ENCODE measurements at places on chromosomes 7 and 10.

GRCh38 chr10:57654856-57655255, 612.8 kb downstream of the IPMK start:
- DNase-seq, result no peak

DNA sequence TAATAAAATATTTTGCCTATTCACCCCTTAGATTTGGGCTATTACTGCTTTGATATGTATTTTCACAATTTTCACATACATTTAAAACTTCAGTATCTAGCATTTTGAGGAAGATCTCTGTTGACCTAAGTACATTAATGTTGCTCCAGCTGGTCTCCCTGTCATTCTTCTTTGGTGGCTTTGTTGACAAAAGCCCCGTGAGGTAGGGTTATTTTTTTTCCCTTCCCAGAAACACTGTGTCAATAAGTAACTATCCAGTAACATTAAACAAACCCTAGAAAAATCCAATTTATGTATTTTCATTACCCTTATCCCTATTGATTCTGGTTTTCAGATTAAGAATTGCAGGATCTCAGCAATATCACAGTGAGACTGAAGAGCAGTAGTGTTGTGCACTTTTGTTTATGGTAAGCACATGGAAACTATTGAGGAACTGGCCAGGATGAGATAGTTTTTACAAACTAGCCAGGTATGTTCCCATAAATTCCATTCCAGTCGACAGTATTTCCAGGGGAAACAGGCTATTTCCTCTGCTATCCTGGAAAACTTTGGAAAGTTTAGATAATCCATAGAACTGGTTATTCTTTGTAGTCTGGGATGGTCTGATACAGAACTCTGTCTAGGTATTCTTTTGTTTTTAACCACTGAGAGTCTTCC, 198.2 kb downstream of the PON1 start:
- no peak for DNase-seq

- DNase-seq, result no peak
These were observed 844.4 kb downstream of the GATA3 start for GRCh38 chr10:8898745-8899330.

- no peak for DNase-seq
These were observed 13.9 kb upstream of the TBRG4 start for GRCh38 chr7:45125193-45125904.

DNA sequence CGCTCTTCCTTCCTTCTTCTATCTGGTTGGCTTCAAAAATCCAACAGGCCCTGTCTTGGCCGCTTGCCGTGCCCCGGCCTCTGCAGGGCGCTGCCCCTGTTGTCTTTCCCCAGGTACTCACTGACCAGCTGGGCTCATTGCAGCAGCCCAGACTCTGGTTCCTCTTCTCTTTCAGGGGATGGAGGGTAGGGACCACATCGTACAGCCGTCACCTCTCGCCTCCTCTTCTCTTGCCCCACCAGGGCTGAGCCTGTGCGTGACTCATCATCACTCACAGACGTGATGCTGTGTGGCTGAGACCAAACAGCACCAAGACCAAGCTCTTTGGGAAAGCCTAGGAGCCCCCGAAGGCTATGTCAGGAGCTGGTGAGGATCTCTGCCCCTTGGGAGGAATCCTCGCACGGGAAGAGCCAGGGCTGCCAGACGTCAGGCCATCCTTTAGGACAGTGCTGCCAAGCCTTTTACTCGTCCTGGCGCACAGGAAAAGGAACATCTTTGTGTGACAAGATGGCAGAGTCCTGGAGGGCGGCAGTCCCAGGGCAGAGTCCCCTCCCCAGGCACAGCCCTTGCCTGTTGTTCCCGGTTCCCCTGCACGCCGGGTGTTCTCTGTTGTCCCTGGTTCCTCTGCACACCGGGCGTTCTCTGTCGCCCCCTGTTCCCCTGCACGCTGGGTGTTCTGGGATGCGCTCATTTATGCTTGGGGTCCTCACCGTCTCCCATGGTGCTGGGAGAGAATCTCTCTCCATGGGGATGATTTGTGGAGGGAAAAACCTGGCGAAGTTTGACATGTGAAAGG, 188.5 kb upstream of the SHH start:
- DNase-seq, result no peak

- no peak for DNase-seq
These were observed 92.6 kb downstream of the LRRC4 start for GRCh38 chr7:127938588-127938987.

DNA sequence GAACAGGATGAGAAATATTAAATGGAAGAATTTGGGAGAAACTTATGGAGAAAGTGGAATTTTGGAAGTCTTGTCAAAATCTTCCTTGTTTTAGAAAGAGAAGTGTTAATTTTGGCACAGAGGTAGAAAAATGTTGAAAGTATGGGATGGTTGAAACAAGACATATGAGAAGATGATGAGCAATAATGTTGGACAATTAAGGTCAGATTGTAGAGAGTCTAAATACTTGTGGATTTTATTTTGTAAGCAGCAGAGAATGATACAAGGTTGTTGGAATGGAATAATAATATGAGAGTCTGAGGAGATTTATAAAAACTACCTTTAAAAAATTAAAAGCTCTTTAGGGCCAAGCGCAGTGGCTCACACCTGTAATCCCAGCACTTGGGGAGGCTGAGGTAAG, 34.6 kb downstream of the PHTF2 start:
- DNase-seq, result no peak

- DNase-seq, result no peak
These were observed 45.5 kb downstream of the CAMK2B start for GRCh38 chr7:44279731-44280505.

GRCh38 chr10:104925232-104925851, 284.3 kb downstream of the SORCS3 start:
- no peak for DNase-seq

DNA sequence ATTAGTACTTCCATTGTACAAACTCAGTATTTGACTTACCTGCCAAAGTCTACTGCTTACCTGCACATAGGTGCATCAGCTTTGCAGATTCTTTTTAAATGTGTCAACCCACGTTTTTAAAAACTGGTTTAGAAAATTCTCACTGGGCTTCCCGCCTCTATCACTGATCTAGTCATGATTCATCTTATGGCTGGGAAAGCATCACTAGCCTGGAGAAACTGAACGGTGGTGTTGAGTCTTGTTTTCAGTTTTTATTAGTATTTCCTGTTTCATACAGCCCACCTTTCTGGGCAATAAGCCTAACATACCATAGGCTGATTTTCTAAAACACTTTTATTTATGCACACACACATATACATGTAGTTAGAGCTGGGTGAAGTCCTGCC, 19.7 kb downstream of the DOCK1 start:
- DNase-seq, result no peak

DNA sequence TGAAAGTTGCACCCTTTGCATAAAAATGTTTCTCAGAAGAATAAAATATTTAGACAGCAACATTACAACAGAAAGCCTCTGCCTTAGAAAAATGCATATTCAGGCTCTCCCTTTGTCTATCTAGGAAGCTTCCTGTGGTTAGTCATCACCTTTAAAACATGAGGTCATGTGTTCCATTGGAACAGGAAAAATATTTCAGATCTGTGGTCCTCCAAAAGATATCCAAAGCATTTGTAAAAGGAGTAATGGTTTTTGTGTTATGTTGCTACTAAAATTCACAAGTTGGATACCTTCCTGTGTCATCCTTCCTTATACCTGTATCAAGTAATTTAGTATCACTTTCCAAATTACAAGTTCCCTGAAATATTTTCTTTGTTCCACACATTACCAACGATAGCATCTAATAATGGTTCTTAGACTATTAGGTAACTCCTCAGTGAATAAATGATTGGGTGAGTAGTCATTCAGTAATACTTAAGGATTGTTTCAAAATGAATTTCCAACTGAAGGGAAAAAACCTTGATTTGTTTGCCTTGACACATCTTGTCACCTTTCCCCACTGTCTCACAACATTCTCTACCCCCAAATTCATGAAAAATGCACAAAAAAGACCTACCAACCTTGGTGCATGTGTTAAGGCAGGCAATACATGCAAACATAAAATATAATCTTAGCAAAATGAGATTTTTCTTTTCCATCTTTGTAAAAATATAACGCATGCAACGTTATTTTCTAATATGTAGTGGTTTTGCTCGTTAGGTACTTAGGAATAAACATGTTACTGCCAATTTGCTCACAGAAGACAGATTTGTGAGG, 19.7 kb upstream of the RHOBTB1 start:
- no peak for DNase-seq

- no peak for DNase-seq
These were observed 35.1 kb upstream of the GRID1 start for GRCh38 chr10:86401588-86402282.

- no peak for DNase-seq
These were observed 100.6 kb downstream of the EEPD1 start for GRCh38 chr7:36253699-36254098.

GRCh38 chr7:116364469-116364868, 135.1 kb upstream of the CAV2 start:
- DNase-seq, result no peak

DNA sequence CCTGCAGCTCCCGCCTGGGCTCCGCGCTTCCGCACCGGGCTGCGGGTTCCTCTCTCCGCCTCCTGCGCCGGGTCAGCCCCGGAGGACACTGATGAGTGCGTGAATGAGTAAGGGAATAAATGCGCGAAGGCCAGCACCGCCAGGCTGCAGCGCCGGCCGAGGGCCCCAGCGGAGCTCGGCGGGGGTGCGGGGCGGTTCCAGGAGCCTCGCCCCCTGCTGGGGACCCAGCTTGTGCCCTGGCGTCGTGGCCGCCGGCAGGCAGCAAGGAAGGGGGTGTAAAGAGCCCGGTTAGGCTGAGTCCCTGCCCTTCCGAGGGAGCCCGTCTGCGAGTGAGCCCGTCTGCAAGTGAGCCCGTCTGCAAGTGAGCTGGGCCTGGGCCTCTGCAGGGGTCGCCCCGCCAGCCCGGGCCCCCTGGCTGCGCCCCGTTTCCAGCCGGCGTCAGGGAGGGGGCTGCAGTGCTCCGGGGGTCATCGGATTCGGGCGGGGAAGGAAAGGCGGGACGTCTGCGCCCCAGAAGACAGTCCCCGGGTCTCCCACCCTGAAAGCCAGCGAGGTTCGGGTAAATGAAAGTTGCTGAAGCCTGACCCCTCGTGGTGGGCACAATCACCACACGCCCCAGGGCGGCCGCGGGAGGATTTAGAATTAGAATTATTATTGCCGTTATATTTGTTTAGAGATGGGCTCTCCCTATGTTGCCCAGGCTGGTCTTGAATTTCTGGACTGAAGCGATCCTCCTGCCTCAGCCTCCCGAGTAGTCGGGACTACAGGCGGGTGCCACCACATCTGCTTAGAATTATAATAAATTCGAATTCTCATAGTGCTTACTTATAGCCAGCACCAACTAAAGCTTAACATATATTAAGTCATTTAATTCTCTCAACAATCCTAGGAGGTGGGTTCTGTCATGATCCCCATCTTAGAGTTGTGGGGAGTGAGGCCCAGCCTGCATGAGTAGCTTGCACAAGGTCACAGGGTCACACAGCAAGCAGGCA, 8.6 kb upstream of the CRYGN start:
- DNase-seq, result peak; percentile 54

- no peak for DNase-seq
These were observed 162.2 kb upstream of the BMPER start for GRCh38 chr7:33742999-33743587.

DNA sequence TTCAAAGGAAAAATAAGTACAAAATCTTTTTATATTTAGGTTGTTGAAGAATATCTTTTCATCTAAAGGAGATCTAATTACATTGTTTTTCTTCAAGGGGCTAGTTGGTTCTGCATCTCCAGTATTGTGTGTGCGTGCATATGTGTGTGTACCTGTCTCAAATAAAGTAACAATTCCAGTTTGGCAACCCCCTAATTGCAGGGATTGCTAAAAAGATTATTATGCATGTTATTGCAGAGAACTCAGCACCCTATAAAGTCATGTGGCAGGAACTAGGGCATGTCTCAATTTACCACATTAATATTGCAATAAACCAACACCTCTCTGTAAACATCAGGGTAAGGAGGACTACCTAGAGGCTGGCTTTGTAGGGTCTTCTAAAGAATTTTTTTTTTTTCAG, 37.0 kb downstream of the MRPS33 start:
- DNase-seq, result no peak

- no peak for DNase-seq
These were observed at the start of gene STEAP4 for GRCh38 chr7:88306590-88307048. Gene STEAP4 (minus strand): TSS chr7:88306894. CDS start chr7:88284269, 22,625 bp downstream.

DNA sequence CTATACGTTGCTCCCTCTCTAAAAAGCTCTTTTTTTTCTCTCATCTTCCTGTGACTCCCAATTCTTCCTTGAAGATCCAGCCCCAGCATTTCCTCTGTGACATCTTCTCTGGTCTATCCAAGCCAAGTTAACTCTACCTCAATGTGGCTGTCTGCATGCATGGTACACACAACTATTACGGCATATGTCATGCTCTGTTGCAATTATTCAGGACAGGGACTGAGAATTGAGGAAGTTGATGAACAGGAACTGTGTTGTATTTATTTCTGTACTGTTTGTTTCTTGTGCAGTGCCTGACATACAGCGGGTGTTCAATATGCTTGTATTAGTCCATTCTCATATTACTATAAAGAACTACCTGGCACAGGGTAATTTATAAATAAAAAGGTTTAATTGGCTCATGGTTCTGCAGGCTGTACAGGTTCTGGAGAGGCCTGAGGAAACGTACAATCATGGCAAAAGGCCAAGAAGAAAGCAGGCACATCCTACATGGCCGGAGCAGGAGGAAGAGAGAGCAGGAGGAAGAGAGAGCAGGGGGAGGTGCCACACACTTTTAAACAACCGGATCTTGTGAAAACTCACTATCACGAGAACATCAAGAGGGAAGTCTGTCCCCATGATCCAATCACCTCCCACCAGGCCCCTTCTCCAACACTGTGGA, 6.3 kb downstream of the TRPV5 start:
- DNase-seq, result no peak

DNA sequence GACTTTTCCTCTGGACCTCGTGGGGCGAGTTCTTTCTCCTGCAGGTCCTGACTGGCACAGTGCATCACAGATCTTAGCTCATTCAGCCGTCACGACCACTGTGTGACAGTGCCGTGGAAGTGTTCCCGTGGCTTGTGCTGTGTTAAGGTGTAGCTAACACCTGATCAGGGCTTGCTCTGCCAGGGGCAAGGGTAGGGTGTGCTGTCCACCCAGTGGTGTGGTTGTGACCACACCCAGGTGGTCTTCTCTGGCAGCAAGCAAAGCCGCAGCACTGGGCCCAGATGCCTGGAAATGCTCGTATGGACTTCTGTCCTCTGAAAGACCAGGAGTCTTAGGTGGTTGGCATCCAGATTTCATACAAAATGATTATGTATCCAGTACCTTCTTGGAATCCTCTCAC, 86.2 kb downstream of the GLRX3 start:
- no peak for DNase-seq

GRCh38 chr7:73977619-73978618, 50.1 kb upstream of the ELN start:
- DNase-seq, result no peak

GRCh38 chr7:130490888-130491804, 739 bp upstream of the MEST start:
- no peak for DNase-seq

Data from T-helper 22 cell (primary cell).